Psoas muscle (tissue), 8 donors: ENCODE measurements at places on chromosomes 6 and 20. TPM values are rescaled to one million over a fixed set of nuclear protein-coding genes. Genes with fewer than 3 reads are reported as not detected.

The ZNF311 gene
- total RNA-seq: 0.13 TPM

The SPATA25 gene
- total RNA-seq: 2.7 TPM

The ARMH2 gene
- total RNA-seq: not detected

DNA sequence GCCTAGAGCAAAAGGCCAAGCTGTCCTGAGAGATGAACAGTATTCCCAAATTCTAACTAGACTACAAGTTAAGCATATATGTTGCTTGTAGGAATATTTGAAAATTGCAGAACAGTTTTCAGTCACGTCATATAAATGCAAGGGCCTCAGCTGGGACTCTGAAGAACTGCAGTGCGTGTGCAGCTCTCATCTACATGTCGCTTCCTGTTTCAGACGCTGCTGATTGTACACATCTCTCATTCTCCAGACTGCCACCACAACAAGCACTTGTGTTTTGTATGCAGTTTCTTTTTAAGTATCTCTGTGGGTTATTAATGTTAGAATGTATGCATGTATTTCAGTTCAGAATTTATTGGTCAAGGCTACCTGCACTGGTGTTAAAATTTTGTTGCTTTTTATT, 119.7 kb downstream of the MAP3K4 start:
- H3K4me3 ChIP-seq: no peak overlapping the region
- H3K27ac ChIP-seq: no peak overlapping the region
- no peaks in the 10 kb centered on the region for H3K27me3 ChIP-seq
- DNase-seq: no peak
- H3K4me1 ChIP-seq: no peaks in the 10 kb centered on the region
- H3K36me3 ChIP-seq: peaks cover 100% of the 10 kb centered on the region

GRCh38 chr6:145728444-145729385, 6.6 kb downstream of the EPM2A start:
- no peaks in the 10 kb centered on the region for H3K36me3 ChIP-seq
- H3K4me3 ChIP-seq: no peak overlapping the region
- H3K27ac ChIP-seq: no peak overlapping the region
- no peak for DNase-seq

- no peaks in the 10 kb centered on the region for H3K36me3 ChIP-seq
- H3K4me1 ChIP-seq: no peaks in the 10 kb centered on the region
- no peak overlapping the region for H3K4me3 ChIP-seq
Observed at GRCh38 chr20:13061381-13061780, 52.6 kb downstream of the SPTLC3 start.

DNA sequence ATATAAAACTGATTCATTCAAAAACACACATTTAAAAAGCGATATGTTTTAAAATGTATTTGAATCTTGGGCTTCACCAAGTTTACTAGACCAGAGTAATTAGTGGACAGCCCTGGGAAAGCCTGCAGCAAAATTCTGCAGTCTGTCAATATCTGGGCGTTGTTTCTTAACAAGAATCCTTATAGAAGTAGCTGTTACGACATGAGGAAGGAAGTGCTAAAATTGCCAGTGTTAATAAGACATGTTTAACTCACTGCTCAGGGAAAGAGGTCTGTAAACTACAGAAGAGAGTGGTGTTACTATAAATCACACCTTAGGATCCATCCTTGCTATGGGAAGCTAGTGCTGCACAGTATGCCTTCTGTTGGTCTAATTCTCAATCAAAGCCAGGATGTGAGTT, 120.6 kb downstream of the TBX18 start:
- no peaks in the 10 kb centered on the region for H3K27me3 ChIP-seq
- no peak overlapping the region for H3K4me3 ChIP-seq
- no peaks in the 10 kb centered on the region for H3K36me3 ChIP-seq
- no peak overlapping the region for H3K27ac ChIP-seq

DNA sequence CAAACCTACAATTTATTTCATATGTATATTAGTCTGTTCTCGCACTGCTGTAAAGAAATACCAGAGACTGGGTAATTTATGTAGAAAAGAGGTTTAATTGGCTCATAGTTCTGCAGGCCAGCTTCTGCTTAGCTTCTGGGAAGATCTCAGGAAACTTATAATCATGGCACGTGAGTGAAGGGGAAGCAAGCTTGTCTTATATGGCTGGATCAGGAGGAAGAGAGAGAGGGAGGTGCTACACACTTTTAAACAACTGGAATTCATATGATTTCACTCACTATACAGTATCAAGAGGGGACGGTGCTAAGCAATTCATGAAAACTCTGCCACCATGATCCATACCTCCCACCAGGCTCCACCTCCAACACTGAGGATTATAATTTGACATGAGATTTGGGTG, 29.9 kb downstream of the PHACTR2 start:
- peaks cover 6% of the 10 kb centered on the region for H3K36me3 ChIP-seq
- no peak overlapping the region for H3K27ac ChIP-seq
- no peak for DNase-seq
- no peak overlapping the region for H3K4me3 ChIP-seq

DNA sequence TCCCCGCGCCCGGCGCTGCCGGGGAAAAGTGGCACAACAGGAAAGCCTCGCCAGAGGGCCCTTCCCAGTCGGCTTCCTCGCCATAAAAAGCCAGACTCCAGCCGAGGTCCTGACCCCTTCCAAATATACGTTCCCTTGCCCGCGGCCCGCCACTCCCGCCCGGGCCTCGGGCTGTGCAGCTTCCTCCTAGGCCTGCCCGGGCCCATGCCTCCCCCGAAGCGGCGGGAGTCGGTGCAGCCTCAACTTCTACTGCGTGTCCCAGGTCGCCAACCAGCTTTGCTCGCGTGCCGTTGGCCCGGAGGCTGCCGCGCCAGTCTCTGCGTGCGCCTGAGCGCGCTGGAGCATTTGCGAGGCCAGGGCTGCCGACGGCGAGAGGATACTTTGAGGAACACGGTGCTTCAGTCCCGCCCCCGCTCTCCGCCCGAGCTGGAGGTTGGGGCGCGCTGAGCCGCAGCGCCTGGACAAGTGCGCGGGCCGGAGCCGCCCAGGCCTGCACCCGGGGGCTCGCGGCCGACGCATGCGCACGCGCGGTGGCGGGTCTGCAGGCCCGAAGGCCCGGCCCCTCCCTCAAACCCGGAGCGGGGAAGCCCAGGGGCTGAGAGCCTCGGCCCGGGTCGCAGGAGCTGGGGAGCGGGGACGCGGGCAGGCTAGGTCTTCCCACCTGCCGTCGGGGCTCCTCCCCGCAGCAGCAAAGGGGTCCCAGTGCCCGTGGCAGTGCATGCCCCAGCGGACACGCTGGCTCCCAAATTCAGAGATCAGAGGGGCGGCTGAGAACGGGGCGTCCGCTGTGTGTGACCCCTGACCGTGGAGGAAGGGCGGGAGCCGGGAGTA, 10.2 kb downstream of the FOXC1 start:
- H3K27ac ChIP-seq: no peak overlapping the region
- no peak for DNase-seq
- peaks cover 3% of the 10 kb centered on the region for H3K4me1 ChIP-seq
- H3K36me3 ChIP-seq: no peaks in the 10 kb centered on the region
- H3K4me3 ChIP-seq: peak overlapping the region; percentile 53
- no peaks in the 10 kb centered on the region for H3K27me3 ChIP-seq

DNA sequence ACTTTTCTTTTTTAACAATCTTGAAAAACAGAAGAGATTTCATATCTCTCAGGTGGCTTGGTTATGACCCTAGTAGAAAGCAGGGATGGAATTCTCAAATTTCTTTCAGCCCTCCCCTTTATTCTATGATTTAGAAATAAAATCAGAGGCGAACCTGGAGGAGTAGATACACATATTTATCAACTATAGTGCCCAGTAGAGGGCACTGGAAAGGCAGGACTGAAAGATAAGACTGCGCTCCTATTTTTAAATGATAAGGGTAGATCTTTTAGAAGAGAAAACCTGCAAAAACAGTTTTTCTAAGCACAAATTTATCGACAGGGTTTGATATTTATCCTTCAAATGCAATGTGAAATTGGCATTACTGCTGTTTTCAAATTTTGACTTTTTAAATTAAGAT, 1296.6 kb downstream of the EPHA7 start:
- no peak overlapping the region for H3K4me3 ChIP-seq
- DNase-seq: no peak
- no peaks in the 10 kb centered on the region for H3K36me3 ChIP-seq
- no peaks in the 10 kb centered on the region for H3K4me1 ChIP-seq
- no peaks in the 10 kb centered on the region for H3K27me3 ChIP-seq

- H3K36me3 ChIP-seq: no peaks in the 10 kb centered on the region
- DNase-seq: no peak
Observed at GRCh38 chr6:129507846-129508245, 202.1 kb downstream of the ARHGAP18 start.

GRCh38 chr6:43972913-43973300, 154.3 kb downstream of the MRPL14 start:
- peaks cover 34% of the 10 kb centered on the region for H3K4me1 ChIP-seq
- H3K4me3 ChIP-seq: no peak overlapping the region
- DNase-seq: peak; percentile 87
- no peaks in the 10 kb centered on the region for H3K27me3 ChIP-seq
- H3K36me3 ChIP-seq: no peaks in the 10 kb centered on the region
- peak overlapping the region; percentile 84 for H3K27ac ChIP-seq

DNA sequence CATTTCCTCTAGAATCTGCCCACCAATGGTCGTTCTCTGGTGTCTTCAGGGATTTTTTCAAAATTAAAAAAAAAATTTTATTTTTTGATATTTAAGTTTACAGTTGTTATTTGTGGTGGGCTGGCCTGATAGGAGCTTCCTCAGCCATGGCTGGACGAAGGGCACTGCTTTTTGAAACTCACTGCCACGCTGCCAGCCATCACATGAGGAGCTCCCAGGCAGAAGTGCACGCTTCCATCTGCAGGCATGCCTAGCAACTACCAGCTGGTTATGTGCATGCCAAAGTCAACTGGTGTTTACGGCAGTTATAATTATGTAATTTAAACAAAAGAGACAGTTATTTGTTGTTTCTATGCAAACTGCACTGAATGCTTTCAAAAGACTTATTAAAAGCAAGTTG, 105.1 kb downstream of the IRF4 start:
- no peak for DNase-seq
- H3K4me3 ChIP-seq: no peak overlapping the region
- no peaks in the 10 kb centered on the region for H3K36me3 ChIP-seq
- no peak overlapping the region for H3K27ac ChIP-seq
- H3K27me3 ChIP-seq: no peaks in the 10 kb centered on the region

DNA sequence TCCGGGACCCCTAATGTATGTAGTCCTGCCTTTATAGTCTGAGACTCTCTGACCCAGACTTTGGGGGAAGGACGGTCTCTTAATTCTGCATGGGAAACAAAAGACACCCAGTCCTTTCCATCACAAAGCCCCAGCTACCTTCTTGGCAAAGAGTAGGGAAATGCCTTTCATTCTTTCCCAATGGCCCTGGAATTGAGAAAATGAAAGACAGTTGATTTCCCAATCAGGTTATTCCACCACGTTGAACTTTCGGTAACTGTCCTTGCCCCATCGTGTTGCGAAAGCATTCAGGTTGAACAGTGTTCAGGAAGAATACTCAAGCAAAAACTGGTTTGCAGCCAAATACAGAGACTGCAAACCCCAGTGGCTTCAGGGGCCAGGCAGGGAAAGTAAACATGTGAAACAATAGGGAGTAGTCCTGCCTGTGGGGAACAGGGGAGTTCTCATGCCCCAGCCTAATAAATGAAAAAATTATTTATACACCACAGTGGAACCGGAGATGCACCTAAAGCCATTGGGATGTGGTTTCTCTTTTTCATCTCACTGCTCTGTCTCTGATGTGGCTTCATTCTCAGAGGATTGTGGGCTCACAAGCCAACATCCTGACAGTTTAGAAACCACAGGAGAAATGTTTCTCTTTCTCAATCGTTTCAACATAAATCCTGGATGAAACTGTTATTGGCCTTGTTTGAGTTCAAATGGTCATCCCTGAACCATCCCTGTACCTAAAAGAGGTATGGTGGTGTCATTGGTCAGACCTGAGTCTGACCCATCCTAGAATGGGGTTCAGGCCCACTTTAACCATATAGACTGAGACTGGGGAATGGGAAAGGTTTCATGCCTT, 44.2 kb upstream of the SLC9A8 start:
- peaks cover 38% of the 10 kb centered on the region for H3K4me1 ChIP-seq
- no peaks in the 10 kb centered on the region for H3K36me3 ChIP-seq
- DNase-seq: peak; percentile 72
- H3K27ac ChIP-seq: peak overlapping the region; percentile 71
- H3K27me3 ChIP-seq: no peaks in the 10 kb centered on the region

DNA sequence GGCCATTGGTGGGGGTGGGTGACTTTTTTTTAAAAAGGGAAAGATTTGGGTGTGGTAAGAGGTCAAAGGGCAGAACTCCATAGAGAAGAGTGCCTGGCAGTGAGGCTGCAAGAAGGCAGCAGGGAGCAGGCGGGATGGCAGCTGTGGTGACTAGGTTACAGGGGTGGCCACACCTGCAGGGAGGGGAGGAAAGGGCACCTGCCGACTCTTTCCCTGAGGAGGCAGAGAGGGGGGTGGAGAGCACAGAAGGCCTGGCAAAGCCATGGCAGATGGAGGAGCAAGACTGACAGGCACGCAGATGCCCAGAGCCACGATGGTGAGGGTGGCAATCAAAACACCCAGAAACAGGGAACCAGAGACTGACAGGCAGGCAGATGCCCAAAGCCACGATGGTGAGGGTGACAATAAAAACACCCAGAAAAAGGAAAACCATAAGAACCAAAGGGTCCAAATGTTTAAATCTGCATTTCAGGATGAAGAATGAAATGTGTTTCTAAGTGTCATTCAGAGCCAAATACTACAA, 19.3 kb downstream of the CST7 start:
- no peak overlapping the region for H3K4me3 ChIP-seq
- H3K36me3 ChIP-seq: peaks cover 7% of the 10 kb centered on the region
- DNase-seq: no peak
- no peaks in the 10 kb centered on the region for H3K27me3 ChIP-seq
- H3K4me1 ChIP-seq: no peaks in the 10 kb centered on the region
- H3K27ac ChIP-seq: no peak overlapping the region

DNA sequence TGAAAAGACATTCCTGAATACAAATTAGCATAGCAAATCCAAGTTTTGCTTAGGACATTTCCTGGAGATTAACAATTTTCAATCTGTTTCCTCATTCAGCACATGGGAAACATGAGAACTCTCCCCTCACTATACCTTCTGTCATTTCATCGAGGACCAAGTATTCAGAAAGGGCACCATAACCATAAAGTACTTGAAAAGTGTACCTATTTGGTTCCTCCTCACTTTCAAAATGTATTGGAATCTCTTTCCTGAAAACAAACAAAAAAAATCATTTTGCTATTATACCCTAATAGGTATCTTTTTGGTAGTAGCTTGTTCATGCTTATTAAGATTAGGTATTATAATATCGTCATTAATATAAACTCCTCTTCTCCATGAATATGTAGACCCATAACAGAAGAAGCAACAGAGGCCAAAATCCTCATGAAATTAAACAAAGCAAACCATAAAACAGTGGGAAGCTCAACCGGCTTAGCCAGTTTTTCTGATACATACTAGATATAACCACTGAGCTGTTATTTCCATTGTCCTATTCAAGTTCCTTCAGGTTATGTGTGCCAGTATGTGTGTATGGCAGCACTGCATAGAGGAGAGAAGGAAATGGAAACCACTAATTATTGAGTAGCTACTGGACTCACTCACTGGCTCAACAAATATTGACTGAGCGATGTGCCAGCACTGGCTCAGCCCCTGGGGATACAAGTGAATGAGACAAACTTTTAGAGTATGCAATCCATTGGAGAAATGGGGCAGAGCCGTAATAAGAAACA, 274.0 kb downstream of the MAFB start:
- no peak overlapping the region for H3K27ac ChIP-seq
- no peaks in the 10 kb centered on the region for H3K4me1 ChIP-seq
- H3K36me3 ChIP-seq: no peaks in the 10 kb centered on the region
- DNase-seq: no peak

GRCh38 chr20:38321959-38322598, 18.1 kb downstream of the BPI start:
- H3K27ac ChIP-seq: no peak overlapping the region
- DNase-seq: no peak
- no peak overlapping the region for H3K4me3 ChIP-seq
- no peaks in the 10 kb centered on the region for H3K27me3 ChIP-seq
- no peaks in the 10 kb centered on the region for H3K36me3 ChIP-seq
- H3K4me1 ChIP-seq: no peaks in the 10 kb centered on the region
